ENCODE measurements at places on chromosomes 3 and 15.
A peak's percentile ranks its signal among the peaks of the same experiment; 100 is the strongest.

- no peak for DNase-seq
Measured at GRCh38 chr15:79008659-79009058, 63.8 kb upstream of the CTSH start.

DNA sequence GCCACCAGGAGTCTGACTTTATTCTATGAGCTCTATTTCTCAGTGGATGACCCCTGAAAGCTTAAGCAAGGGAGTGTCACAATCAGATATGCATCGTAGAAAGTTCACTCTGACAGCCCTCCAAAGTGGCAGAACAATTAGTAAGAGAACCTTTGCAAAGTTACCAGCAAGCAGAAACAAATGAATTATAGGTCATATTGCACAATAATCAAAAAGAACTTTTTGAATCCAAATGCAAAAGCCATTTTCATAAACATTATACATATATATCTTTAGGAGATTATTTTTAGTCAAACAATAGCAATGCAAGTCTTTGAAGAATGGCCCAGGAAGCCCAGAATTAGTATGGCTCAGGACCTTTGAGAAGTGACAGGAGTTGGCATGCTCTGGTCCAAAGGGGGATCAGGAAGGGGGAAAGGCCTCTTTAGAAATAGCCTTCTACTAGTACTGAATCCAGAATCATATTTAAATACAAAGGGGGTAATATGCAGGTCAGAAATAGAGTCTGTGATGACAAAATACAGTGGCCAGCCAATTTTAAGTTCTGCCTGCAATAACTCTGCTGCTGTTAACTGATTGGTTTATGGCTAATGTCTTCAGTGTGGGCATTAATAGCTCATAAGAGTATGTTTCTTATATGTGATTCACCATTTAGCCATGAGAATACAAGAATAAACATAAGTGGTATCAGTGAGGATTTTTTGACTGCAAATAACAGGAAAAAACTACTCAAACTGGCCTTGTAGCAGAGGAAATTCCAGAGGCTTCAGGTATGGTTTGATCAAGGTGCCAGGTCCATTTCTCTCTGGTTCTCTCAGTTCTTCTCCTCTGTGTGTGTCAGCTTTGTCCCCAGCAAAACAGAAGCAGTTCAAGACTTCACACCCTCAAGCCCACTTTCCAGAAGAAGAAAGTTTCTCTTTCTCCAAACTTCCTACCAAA lies 17.0 kb upstream of the ITGB5 start:
- DNase-seq = no peak

- DNase-seq = no peak
Measured at GRCh38 chr3:17730318-17730967, 12.0 kb downstream of the TBC1D5 start.

GRCh38 chr15:40092256-40092978 lies 16.3 kb downstream of the BMF start:
- peak; percentile 33 for DNase-seq

DNA sequence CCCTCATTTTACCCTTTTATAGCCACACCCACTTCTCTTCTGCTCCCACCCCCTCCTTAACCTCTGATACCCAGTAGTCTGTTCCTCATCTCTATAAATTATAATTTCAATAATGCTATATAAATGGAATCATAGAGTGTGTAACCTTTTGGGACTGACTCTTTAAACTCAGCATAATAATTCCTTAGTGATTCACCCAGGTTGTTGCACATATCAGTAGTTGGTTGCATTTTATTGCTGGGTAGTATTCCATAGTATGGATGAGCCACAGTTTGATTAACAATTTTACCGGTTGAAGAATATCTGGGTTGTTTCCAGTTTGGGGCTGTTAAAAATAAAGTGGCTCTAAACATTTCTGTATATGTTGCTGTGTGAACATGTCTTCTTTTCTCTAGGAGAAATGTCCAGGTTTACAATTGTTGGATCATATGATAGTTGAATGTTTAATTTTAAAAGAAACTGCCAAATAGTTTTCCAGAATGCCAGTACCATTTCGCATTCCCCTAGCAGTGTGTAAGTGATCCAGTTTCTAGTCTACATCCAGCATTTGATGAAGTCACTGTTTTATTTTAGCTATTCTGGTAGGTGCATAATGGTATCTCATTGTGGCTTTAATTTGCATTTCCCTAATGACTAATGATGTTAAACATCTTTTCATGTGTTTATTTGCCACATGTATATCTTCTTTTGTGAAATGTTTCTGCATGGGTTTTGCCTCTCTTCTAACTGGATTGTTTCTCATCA lies 68.5 kb downstream of the VPS8 start:
- DNase-seq = no peak

DNA sequence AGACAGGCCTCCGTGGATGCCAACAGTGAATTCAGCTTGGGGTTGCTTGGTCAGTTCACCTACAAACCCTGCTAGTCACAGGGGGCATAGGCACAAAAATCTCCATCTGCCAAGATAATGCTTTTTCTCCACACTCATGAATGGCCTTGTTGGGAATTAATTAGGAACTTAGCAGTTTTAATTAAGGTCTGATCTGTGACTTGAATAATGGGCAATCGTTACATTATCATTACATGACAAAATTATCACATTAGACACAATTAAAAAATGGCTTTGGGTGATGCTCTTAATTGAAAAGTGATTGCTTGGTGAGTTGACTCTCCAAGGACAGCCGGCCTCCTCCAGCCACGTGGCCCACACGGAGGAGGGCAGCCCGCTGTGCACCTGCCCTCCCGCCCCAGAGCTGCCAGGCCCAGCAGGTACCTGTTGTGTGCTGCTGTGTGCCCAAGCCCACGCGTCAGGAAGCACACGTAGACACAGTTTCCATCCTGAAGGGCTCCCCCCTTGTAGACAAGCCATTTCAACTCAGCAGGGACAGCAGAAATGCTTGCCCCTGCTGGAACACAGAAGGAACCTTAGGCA lies 274.2 kb downstream of the OCA2 start:
- DNase-seq = no peak

DNA sequence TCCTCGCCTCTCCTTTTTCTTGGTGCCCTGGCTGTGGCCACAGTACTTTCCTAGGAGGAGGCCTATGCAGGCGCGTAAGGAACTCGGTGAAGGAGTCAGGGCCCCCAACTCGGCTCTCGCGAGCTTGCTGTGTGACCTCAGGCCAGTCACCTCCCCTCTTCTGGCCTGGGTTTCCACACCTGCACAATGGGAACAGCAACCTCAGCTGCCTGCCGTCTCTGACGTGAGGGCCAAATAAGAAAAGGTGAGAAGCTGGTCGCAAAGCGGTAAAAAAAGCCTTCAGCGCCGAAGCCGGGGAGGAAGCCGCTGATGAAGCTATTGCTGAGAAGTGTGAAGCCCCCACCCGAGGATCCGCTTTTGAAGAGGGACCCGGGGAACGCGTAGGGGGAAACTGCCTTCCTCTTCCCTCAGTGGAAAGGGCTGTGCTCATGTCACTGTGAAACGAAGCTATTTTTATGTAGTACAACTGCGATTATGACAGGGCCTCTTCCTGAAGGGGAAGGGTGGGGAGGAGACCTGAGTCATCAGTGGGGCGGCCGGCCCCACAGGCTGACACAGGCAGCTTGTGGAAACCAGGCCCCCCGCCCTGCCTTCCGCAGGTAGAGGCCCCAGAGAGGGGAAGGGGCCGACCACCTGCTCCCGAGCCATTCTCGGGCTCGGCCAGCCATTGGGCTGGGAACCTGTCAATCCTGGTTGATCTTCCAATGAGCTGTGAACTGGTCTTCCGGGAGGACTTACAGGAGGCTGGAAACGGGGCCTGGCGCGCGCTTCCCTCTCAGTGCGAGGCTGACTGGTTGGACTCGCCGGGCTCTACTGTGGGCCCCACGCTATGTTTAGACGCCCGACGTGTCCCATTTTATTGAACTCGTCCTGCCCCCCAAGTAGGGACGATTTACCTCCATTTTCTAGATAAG lies 18.0 kb upstream of the ANKDD1A start:
- DNase-seq = peak; percentile 74

GRCh38 chr3:133937061-133937686 lies 41.5 kb upstream of the RAB6B start:
- DNase-seq = no peak

GRCh38 chr3:48436477-48436787 lies 3.5 kb downstream of the CCDC51 start:
- no peak for DNase-seq

DNA sequence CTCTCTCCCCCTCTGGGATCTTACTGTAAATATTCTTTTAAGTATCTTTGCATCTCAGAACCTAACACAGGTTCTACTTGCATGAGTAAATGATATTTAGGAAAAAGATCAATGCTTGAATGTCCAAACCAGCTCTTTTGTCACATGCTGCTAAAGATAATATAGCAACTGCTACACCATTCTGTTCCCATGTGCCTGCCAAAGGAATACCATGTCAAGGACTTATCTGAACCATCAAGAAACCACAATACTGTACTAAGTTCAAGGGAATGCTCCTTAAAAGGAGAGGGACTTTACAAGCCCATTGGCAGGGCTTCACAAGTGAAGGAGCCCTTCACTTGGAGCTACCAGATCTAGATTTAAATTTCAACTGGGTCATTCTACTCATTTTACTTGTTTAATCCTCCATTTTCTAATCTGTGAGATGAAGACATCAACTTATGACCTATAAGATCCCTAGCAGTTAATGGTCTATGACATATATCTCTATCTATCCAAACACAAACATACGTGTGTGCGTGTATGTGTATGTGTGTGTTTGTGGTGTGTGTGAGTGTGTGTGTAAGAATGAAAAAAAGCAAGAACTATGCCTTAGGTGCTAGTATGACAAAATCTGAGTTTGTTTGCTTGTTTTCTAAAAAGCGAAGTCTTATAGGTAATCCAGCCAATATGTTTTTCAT lies 13.0 kb upstream of the SEC62 start:
- no peak for DNase-seq

- no peak for DNase-seq
Measured at GRCh38 chr3:24410860-24411259, 83.8 kb downstream of the THRB start.

- DNase-seq = no peak
Measured at GRCh38 chr3:44521721-44522120, 33.3 kb upstream of the ZKSCAN7 start.

DNA sequence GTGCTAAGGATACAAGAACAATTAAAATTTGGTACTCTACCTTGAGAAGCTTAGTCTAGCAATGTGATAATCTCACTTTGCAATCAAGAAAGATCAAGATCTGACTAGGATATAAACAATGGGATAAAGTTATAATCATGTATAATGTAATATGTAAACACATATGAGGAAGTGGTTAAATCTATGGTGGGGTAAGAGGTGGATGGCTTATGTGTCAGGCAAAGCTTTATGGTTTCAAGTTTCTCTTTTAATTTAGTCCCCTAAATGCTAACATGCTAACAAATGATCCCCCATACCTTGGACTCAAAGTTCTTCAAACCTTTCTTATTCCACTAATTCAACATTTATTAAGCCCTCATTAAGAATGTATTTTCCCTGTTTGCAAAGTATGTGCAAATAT lies 2.5 kb downstream of the RSL24D1 start:
- DNase-seq = no peak

GRCh38 chr15:89034305-89034704 lies 54.0 kb upstream of the ABHD2 start:
- no peak for DNase-seq

- no peak for DNase-seq
Measured at GRCh38 chr3:114838025-114838424, 309.1 kb downstream of the ZBTB20 start.

DNA sequence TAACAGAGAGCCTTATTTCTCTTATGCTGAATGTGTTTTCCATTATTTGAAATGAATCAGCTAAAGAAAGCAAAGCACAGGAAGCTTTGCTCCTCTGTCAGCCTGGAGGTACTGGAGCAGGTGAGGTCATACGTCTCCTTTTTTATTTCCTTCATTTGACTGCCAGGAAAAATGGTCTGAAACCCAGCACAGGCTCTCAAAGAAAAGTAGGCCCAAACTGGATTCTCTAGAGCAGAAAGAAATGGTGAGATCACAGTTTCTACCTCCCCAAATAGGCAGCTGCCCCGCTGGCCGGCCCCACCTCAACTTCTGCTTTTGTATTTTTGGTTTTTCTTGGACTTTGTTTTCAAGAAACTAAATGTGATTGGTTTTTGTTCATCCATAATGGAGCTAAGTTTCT lies 95.1 kb downstream of the RPL39L start:
- DNase-seq = no peak

DNA sequence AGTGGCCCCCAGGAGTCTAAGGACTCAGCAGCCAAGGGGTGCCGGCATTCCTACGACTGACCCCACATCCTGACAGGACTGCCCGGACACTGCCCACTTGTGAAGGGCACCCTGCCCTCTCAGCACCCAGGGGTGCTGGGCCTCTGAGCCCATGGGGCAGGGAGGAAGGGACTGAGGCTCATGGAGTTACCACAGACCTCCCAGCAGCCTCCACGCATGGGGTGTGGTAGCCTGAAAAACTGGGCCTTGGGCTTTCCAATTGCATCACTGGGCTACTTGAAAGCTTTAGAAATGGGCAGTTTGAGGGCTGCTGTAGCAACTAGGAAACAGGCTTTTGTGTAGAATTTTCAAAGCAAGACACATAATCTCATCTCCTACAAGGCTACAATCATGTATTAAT lies 13.2 kb downstream of the TKT start:
- DNase-seq = no peak

DNA sequence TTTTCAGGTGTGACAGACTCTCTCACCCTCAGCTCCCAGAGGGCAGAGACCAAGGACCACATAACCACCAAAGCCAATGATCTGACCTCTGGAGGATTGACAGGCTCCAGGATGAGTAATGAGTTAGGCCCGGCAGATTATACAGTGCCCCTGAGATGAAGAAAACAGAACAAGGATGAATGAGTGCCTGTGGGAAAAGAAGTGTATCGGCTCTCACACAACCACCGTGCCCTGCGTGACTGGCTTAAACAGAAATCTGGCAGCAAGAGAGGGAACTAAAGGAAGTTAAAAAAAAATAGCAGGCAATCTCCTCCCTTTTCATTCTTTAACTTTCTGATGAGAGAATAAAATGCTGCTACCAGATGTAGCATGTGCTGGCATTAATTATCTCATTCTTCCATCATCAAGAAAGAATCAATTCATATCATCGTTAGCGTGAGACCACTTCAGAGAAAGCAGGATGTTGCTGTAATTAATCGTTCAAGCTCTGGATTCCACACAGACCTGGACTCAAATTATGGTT lies 227.5 kb upstream of the COL8A1 start:
- DNase-seq = no peak

DNA sequence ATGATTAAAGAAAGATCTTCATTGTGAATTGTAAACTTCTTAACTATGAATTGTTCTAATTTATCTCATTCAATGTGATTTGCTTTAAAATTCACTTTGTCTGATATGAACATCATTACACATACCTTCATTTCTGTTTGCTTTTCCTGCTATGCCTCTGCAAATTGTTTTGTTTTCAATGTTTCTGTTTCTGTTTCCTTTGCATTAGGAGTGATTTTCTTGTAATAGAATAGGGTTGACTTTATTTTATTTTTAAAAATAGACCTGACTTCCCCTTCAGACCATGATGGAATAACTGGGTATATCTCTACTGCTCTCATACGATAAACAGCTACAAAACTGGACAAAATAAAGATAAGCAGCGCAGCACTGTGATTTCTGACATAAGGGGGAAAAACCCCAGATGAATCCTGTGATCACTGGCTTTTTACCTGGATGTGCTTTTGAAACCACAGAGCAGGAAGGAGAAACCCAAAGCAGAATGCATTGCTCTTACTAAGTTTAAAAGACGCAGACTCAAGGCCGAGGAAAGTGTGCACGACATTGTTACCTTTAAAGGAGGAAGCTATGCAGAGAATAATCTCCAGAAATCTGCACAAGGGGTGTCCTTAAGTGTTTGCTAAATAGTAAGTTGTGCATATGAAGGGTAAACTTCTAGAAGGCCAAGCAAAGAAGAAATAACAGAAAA lies 420.2 kb downstream of the TBC1D5 start:
- DNase-seq = no peak

Measured in anterior cingulate cortex (tissue), 58 donors.